ENCODE measurements at places on chromosomes 6 and 20.

GRCh38 chr6:79040083-79040482 is 38.0 kb downstream of the PHIP start:
- peak; percentile 26 for DNase-seq

GRCh38 chr6:10520468-10520867 is 683 bp upstream of the GCNT2 start:
- no peak for DNase-seq

DNA sequence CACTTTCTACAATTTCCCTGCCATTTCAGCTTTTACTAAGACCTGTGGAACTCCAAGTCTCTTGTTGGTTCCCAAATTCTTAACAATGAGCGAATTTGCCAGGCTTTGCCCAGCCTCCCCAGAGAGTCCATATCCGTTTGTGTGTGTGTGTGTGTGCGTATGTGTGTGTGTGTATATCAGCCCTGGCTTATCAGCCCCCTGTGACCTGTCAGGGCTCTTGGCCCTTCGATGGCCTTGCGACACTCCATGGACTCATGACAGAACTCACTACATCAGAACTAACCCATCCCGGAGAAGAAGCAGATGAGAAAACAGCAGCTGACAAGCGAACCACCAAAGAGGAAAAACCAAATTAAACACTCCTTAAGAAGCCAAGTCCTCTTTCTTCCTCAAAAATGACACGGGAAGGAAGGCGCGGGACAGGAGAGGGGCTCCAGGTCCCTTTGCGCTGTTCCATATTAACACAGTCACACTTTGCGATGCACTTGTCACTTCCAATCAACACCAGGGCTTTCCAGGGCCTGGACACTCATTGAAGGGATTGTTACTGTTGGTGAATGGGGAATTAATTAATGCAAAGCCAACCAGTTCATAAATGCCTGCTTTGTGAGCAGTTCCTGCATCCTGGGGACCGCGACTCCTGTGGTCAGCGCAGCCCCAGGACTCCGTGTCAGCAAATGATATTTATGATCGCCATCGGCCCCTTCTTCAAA is 524.0 kb downstream of the CD83 start:
- DNase-seq: no peak

DNA sequence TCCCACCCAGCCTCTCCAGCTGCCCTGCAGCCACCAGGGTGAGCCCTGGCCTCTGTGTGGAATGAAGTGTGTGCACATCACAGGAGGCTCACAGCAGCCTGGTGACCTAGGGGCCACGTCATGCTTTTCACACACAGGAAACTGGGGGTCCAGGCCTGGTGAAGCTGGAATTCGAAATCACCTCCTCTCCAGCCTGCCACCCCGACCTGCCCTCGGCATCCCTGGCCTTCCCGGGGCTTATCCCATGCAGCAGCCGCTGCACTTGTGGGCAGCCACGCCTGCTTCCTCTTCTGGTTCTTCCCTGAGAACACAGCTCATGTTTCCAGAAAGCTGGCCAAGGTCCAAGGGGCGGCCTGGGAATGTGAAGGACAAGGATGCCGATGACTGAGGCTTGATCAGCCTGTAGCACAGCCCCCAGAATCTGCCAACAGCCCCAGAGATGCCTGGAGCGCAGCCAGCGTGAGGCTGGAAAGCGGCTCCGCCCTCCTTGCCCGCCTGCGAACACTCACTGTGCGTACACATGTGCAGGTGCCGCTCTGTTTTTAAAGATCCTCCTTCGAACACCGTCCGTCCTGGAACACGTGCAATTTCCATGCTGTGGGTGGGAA is 4.2 kb upstream of the NTSR1 start:
- peak; percentile 92 for DNase-seq

GRCh38 chr6:139407718-139408222 is 33.3 kb upstream of the CITED2 start:
- DNase-seq: peak; percentile 85

DNA sequence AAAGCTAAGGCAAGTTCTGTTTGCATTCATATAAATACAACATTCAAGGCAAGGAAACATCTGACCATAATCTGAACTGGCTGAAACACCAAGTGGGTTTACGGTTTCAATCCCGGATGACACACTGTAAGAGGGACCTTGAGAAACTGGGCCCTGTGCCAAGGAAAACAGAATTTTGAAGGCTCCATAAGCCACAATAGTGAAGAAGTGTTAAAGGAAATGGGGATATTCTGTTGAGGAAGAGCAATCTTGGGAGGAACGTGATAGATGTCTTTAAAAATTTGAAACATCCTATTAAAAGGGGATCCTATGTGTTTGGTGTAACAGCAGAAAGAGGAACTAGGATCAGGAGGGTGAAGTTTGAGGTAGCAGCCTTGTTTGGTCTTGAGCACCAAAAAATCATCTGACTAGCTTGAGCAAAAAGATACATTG is 82.4 kb upstream of the TAB2 start:
- peak; percentile 92 for DNase-seq

DNA sequence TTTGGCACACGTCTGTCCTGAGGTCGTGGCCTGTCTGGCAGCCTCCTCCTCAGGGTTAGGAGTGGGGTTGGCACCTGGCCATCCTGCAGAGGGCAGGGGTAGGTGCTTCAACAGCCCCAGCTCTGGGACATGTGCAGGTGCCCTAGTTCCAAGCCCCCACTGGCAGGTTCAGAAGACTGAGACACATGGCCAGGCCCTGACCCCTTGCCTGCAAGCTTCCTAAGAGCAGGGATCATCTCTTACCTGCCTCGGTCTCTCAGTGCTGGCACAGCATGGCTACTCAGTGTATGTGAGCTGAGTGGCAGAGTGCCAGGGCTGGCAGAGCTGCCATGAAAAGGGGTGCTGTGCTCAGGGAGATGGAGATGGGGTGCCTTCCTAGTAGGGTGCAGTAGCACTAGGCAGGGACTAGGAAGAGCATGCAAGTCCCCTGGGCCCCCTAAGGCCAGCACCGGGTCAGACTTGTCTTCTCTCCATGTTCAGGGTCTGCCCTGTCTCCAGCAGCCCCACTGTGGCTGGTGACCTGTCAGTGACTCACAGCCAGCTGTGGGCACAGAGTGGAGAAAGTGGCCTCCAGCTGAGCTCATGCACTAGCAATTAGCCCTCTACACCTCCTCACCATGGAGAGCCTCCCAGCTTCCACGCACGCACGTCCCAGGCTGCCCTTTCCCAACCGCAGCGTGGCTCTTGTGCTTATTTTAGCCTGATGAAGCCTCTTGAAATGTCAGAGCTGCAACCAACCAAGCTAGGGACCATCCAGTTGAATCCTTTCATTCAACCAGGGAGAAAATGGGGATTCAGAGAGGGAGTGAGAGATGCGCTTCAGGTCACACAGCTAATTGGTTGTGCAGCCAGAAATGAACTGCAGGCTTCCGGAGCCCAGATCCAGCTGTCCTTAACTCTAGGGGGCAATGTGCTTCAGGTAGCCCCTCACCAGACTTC is 116.6 kb downstream of the MRPL14 start:
- DNase-seq: peak; percentile 85

DNA sequence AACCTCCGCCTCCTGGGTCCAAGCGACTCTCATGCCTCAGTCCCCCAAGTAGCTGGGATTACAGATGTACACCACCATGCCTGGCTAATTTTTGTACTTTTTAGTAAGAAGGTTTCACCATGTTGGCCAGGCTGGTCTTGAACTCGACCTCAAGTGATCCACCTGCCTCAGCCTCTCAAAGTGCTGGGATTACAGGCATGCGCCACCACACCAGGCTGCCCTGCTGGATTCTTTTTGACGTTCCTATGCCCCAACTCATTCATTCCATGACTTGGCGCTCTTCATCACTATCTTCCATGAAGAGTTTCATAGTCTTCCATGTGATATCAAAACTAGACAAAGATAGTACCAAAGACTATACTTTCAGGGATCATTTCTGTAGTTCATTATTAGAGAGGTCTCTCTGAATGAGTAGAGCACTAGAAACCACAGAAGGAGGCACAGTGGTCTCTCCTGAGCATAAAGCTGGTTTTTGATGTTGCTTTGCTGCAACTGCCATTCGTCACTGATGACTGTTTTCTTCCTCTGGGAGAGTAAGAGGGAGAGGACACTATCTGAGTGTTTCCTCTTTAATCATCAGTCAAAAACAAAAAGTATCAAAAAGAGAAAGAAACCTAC is 23.5 kb downstream of the DNAAF9 start:
- no peak for DNase-seq

- peak; percentile 72 for DNase-seq
Measured at GRCh38 chr20:49579874-49580812, 12.2 kb upstream of the PTGIS start.

GRCh38 chr6:95578106-95578410 is 723 bp downstream of the MANEA start:
- peak; percentile 12 for DNase-seq

- no peak for DNase-seq
Measured at GRCh38 chr20:5416086-5416485, 99.3 kb upstream of the PROKR2 start.

DNA sequence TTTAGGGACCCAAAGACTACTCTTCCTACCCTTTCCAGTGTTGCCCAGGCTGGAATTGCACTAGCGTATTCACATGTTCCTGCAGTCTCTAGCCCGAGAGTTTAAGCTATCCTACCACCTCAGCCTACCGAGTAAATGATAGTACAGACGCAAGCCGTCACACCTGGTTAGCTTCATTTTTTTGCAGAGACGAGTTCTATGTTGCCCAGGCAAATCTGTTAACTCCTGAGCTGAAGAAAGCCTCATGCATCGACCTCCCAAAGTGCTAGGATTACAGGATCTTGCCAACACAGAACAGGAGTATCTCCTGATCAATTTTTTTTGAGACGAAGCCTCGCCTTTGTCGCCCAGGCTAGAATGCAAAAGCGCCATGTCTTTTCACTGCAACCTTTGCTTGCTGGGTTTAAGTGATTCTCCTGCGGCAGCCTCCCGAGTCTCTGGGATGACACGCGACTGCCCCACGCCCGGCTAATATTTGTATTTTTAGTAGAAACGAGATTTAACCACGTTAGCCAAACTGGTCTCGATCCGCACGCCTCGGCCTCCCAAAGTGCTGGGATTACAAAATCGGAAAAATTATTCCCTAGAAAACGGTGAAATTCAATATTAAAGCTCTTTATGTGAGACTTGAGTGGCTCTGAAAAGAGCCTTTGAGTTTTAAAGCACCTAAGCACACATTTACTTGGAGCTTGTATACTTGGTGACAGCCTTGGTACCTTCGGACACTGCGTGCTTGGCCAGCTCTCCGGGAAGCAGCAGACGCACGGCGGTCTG is 128.5 kb downstream of the HFE start:
- DNase-seq: peak; percentile 27

DNA sequence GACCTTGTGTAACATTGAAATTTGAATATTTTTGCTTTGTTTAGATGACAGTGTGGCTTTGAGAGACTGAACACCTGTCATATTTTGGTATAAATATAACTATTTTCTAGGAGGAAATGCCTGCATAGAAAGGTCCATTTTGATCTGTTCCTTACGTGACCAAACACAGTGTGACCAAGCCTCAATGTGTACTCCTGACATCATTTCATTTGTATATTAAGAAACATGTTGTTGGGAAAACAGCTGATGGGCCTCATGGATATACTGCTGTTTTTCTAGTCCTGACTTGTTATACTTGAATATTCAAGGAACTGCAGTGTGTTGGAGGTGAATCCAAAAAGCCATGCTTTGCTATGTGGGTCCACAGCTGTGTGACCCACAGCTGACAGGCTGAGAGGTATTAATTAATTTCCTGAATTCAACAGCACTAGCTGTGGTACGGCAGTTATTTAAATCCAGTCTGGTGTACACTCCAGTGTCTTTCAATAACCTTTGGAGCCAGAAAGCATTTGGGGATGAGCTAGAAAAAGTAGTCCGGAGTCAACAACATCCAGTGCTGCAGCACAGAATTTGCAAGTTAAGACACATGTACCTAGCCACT is 18.9 kb downstream of the NCOA7 start:
- DNase-seq: no peak

DNA sequence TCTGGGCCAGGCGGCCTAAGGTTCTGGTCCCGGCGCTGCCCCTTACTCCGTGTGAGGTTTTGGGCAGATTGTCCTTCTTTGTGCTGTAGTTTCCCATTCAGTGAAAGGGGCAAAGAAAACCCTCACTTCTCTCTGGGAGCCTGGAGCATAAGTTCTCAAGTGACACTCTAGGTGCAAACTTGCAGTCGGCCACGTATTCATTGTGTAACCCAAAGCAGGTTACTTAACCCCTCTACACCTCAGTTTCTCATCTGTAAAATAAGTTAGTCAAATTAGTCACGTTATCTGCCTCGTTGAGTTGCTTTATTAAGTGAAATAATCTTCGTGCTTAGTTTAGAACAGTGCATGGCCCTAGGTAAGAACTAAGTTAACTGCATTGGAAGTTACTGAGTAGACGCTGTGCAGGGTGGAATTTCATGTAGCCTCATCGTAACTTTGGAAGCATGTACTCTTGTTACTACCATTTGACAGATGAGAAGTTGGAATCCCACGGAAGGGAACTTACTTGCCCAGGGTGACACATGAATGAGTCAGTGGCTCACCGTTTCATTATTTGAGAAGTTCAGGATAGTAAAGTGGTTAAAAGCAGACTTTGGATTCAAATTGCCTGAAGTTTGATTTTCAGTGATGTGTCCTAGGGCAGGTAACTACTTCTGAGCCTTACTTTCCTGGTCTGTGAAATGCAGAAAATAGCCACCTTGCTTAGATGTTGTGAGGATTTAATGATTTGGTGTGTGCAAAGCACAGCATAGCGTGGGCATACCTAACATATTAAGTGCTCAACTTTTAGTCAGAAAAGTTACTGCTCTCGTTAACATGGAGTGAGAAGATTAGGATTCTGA is 556 bp upstream of the MROH8 start:
- DNase-seq: peak; percentile 33

- DNase-seq: peak; percentile 35
Measured at GRCh38 chr6:85537055-85537494, 56.6 kb downstream of the SNX14 start.

DNA sequence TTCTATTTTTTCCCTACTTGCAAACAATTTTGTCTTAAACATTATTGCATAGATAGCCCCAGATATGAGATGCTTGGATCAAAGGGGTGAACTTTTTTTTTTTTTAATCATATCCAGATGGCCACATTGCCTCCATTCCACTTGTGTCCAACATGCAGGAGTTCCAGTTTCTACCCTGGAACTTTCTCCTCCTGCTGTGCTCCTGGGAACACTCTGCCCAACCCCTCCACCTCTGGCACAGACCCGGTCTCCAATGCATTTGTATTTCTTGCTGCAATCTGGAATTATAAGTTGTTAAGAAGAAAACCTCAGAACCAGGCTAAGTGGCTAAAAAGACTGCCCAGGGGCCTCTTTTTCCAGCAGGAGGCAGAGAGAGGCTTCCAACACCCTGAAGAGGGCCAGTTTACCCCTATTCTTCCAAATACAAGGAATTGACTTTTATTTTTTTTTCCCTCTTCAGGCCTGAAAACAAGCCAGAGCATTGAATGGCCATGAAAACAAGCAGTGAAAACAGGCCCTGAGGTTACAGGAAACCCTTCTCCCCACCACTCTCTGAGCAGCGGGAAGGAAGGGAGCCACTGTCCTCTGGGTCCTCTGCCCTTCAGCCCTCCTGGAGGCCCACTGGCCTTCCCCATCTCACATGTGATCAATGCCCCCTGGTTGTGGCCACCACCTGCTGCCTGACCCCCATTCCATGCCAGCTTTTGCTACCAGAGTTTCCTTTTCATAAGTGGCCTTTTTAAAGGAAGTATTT is 44.3 kb downstream of the PDYN start:
- DNase-seq: no peak

- DNase-seq: no peak
Measured at GRCh38 chr20:42779216-42779615, 410.5 kb downstream of the PTPRT start.

All from fibroblast of pulmonary artery (primary cell).